ENCODE measurements at places on chromosomes 7 and 10.

DNA sequence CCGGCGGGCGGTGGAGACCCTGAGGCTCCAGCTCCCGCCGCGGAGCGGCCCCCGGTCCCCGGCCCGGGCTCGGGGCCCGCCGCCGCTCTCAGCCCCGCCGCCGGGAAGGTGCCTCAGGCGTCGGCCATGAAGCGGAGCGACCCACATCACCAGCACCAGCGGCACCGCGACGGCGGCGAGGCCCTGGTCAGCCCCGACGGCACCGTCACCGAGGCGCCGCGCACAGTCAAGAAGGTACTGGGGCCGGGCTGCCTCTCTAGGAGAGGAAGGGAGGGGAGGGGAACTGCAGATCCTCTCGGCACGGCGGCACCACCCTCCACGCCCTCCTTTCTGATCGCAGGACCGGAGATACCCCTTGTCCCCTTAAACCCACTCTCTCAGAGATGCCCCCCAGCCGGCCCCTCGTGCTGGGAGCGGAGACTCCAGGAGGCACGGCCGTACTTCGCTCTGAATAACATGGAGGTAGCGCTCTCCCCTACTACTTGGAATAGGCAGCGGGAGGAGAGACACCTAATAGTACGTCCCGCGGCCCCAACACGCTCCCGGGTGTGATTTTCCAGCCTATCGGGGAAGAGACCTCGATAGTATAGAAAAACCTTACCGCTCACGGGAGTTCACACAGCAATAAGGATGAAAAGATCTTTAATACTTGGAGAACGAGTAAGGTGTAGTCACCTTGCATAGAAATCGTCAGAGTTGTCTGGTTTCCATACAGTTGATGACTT is 538 bp downstream of the AHCYL2 start:
- DNase-seq, result peak; percentile 36

DNA sequence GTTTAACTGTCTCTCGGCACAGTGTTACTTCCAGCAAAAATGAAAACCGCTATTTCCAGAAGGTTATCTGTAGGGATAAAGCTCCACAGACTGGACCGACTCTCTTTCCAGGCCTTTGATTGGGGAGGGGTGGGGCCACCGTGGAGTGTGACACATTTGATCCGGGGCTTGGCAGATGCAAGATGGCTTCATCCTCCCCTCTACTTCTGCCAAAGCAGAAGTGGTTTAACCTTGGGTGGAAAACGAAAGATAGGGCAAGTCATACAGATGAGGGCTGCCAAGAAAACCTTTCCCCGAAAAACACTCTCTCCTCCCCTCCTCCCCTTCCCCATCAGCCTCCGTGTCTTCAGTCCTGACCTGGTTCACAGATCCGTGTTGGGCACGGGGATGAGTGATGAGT is 139.7 kb upstream of the SH2B2 start:
- no peak for DNase-seq

DNA sequence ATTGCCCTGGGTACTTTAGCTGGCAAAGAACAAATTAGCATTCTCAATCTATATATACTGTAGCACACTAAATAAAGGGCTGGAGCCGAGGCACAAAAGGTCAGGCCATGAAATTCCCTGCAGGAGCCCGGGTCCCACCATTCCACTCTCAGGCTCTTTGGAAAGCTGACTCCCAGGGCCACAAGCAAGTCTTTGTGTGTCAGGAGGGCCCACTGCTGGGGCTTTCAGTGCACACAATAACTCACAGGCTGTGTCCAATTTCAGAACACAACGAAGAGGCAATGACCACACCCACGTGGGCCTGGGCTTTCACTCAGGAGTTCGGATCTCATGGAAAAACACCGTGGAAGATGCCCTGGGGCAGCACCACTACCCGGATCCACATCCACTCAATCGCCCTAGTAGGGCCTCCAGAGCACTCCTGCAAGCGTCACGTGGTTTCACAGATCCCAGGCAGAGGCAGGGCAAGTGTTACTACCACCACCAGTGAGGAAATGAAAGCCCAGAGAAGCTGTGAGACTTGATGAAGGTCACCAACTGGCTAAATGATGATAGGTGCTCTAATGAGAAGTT is 60.3 kb downstream of the COBL start:
- no peak for DNase-seq

DNA sequence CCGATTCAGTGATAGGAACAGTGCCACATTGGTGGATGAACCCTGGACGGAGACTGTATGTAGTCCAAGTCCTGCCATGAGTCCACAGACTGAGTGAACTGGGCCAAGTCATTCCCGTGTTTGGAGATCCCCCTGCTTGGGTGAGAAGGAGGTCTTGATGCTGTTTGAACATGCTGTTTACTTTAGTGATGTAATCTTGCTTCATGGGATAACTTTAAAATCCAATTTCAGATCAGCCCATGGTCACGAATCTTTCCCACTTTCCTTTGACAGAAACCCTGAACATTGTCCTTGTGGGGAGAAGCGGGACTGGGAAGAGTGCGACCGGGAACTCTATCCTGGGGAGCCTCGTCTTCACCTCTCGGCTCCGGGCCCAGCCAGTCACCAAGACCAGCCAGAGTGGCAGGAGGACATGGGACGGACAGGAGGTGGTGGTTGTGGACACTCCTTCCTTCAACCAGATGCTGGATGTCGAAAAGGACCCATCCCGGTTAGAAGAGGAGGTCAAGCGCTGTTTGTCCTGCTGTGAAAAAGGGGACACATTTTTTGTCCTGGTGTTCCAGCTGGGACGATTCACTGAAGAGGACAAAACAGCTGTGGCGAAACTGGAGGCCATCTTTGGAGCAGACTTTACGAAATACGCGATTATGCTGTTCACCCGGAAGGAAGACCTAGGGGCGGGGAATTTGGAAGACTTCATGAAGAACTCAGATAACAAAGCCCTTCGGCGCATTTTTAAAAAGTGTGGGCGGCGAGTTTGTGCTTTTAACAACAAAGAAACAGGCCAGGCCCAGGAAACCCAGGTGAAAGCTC is 26.6 kb downstream of the GIMAP8 start:
- DNase-seq, result no peak

GRCh38 chr7:149153346-149153745 is 6.1 kb downstream of the ZNF398 start:
- DNase-seq, result no peak

DNA sequence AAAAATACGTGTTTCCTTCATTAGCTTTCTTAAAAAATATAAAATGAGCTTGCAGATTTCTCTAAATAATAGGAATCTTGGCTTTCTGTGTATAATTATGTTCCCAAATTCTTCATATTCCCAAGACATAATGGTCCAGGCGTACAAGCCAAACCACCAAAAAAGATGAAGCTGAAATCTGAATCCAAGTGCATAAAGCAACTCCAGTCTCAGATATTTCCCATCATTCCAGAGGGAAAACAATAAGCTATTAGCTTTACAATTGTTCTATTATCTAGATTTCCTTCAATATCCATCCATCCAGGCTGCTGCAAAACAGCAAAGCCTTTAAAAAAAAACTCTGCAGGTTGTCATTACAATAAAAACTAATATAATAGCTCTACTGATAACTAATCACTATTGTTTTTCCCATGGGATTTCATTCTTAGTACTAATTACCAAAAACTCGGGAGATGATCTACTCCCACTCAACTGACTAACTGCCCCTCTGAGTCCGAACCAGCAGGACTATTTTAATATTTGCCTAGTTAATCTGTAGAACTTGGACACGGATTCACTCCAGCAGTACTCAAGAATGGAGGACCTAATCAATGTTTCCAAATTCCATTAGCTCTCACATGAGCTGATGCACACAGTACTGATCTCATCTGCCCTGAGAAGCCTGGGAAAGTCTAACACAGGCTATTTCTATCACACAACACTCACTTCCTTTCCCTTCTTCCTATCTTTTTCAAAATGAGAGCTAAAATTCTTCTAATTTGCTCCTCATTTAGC is 108.9 kb upstream of the ASAH2 start:
- DNase-seq, result peak; percentile 22

GRCh38 chr10:131437556-131438475 is 126.3 kb upstream of the TCERG1L start:
- DNase-seq, result no peak

DNA sequence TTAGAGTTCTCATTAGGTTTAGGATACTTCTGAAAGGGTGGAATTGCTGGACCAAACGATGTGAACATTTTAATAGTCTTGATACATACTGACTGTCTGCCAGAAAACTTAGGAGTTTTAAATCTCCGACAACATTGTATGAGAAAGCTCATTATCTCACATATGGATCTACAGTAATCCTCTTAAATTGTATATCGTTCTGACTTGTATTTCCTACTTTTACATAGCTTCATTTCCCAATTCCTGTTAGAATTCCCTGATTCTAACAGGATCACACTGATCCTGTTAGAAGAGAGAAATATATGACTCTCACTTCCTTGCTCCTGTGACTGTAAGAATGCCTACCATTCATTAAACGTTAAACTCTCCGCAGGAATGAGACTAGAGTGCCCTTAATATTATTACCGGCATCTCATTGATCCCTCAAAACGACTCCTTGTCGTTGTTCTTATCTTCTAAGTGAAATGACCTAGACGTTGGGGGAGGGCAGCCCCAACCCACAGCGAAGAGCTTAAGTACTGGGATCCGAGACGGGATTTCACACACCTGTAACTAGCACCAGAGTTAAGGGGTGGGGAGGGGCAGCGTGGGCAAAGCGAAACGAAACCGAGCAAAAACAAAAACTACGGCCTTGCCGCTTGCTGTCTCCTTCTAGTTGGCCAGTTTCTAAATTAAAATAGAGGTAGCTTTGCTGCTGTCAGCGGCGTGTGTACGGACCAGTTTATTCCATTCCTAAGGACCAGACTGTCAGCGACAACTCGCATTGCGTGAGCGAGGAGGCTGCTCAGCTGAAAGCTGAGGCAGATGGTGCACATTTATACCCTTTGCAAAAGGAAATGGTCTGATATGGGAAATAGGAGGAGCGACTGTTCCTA is 678 bp upstream of the TMEM106B start:
- peak; percentile 1 for DNase-seq

- DNase-seq, result peak; percentile 97
Measured at GRCh38 chr10:75111365-75111906, at the start of gene SAMD8. Gene SAMD8 (plus strand): TSS chr10:75111656. CDS start chr10:75150529, 38,873 bp downstream.

- DNase-seq, result peak; percentile 82
Measured at GRCh38 chr7:139915268-139915863, 86.3 kb downstream of the TBXAS1 start.

DNA sequence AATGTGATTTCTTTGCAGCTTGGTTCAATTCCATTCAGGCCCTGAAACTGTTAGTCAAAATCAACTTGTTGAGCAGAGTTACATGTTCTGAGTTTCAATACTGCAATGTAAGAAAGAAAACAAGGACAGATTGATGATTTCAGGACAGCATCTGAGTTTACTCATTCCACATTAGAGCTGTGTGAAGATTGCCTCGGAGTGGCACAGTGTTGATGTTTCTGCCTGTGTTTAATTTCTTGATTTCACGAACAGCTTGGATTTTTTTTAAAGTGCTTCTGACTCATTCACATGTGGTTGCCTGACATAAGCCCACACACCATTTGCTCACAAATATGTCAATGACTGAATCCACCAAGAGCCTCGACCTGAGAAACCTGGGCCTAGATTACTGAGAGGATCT is 101.2 kb upstream of the PARD3 start:
- peak; percentile 92 for DNase-seq

GRCh38 chr10:96130326-96130995 is 364 bp downstream of the ZNF518A start:
- DNase-seq, result no peak

DNA sequence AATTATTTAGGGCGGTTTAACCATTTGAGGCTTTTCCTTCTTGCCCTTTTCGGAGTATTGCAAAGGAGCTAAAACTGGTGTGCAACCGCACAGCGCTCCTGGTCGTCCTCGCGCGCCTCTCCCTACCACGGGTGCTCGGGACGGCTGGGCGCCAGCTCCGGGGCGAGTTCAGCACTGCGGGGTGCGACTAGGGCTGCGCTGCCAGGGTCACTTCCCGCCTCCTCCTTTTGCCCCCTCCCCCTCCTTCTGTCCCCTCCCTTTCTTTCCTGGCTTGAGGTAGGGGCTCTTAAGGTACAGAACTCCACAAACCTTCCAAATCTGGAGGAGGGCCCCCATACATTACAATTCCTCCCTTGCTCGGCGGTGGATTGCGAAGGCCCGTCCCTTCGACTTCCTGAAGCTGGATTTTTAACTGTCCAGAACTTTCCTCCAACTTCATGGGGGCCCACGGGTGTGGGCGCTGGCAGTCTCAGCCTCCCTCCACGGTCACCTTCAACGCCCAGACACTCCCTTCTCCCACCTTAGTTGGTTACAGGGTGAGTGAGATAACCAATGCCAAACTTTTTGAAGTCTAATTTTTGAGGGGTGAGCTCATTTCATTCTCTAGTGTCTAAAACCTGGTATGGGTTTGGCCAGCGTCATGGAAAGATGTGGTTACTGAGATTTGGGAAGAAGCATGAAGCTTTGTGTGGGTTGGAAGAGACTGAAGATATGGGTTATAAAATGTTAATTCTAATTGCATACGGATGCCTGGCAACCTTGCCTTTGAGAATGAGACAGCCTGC is 3.1 kb downstream of the FZD1 start:
- peak; percentile 88 for DNase-seq

DNA sequence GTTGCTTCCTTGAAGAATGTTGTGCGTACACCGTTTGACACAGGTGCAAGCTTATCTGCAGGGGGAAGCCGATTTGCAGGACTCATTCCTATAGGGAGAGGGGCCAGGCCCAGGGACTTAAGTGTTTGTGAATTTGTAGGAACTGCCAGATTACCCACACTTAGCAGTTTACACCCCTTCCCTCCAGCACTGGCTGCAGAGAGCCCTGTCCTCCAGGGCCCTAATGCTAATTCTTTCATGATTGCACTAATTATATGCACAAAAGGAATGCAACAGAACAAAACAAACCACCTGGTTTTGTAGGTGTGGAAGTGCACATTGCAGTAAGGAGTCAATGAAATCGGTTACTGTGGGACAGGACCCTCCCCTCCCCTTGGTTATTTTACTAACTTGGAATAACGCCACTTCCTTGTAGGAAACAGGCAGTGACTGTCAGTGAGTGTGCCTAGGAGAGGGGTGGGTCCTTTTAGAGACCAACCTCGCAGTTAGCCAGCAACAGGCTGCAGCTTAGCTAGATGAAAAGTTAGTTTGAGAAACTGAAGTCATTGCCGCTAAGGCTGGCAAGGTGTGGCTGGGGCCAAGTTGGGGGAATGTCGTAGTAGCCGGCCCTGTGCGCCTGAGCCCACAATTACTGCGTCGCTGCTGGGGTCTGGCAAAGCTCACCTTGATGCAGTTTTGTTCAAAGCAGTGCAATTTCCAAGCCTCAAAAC is 60.6 kb downstream of the CUX1 start:
- no peak for DNase-seq

- no peak for DNase-seq
Measured at GRCh38 chr10:6398399-6398798, 181.7 kb downstream of the PRKCQ start.

All from fibroblast of skin of right quadriceps (primary cell).